ENCODE measurements at places on chromosomes 6 and 20.
A peak's percentile ranks its signal among the peaks of the same experiment; 100 is the strongest.

- no peak for DNase-seq
These were observed 31.2 kb upstream of the RIPK1 start for GRCh38 chr6:3036861-3037637.

- DNase-seq = no peak
These were observed 17.4 kb downstream of the PHF3 start for GRCh38 chr6:63652980-63653379.

- DNase-seq = no peak
These were observed 12.5 kb downstream of the ID1 start for GRCh38 chr20:31617432-31618104.

DNA sequence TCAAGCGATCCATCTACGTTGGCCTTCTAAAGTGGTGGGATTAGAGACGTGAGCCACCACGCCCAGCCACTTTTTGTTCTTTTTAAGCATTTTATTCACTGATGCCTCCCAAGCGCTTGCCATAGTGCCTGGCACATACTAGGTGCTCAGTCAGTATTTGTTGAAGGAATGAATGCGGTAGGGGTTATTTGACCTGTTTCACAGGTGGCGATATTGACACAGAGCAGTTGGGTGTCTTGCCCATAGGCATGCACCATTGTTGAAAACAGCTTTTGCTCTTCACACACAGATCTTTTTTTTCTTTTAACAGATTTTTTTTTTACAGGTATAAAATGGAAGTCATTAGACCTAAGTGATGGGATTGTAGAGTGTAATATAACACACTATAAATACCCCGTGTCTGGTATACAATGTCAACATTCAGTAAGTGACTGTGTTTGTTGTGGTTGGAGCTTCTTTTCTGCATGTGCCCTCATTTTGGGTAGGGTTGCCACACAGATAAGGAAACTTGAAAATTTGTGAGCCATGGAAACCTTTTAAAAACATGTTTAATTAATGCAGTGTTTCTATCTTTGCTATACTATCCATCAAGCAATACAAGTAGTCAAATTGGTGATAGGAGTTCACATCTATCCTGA is 24.8 kb downstream of the RREB1 start:
- DNase-seq = no peak

- no peak for DNase-seq
These were observed 247.9 kb downstream of the ANKRD60 start for GRCh38 chr20:57980506-57980905.

GRCh38 chr6:161546632-161547031 is 272.8 kb upstream of the AGPAT4 start:
- DNase-seq = no peak

DNA sequence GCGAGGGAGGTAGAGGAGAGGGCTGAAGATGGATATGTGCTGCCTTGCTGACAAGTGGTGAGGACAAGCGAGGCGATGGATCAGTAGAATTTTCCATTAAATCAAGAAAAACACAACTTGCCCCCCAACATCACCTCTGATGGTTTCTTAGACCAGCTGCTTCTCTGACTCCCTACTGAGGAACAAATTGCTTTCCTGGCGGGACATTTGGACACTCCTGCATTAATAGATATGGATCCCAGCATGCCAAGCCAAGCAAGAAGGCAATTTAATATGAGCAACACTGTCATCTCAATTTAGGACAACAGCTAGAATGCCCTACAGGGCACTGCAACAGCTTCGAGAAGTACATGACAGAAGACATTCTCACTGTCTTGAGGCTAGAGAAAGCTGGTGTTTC is 248.4 kb upstream of the AGPAT4 start:
- no peak for DNase-seq

- DNase-seq = no peak
These were observed 278.9 kb downstream of the SAMD5 start for GRCh38 chr6:147787417-147787816.

DNA sequence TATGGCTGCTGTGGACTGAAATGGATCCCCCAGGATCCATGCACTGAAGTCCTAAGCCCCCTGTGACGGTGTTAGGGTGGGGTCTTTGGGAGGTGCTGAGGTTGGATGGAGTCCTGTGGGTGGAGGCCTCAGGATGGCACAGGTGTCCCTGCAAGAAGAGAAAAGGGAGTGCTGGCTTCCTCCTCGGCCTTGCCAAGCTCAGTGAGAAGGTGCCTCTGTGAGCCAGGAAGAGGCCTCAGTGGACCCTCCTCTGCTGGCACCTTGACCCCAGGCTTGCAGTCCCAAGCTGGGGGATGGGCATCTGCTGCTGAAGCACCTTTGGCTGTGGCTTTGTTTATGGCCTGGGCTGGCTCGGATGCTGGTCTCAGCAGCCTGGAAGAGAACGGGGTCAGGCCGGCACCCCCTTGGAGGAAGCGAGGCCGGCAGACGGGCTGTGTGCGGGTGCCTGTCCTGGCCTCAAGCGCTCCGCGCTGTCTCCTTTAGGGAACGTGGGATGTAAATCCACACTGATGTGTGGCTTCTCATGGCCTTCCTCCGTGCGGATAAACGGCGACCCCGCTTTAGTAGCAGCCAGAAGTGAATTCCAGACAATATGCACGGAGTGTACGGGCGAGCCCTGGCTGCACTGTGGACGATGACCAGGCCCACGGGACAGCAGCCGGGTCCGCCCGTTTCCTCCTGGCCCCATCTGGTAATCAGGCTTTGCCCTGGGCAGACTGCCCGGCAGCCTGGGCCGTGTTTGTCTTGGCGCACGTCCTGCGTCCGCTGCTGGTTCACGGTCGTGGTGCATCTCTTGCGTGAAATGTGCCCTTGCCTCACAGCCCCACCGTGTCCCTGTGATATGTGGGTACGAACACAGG is 182.6 kb downstream of the ERMARD start:
- DNase-seq = peak; percentile 88

GRCh38 chr20:50924261-50924920 is 6.8 kb downstream of the ADNP start:
- DNase-seq = no peak

- peak; percentile 75 for DNase-seq
These were observed 46.1 kb upstream of the TMEM217 start for GRCh38 chr6:37303891-37304503.

DNA sequence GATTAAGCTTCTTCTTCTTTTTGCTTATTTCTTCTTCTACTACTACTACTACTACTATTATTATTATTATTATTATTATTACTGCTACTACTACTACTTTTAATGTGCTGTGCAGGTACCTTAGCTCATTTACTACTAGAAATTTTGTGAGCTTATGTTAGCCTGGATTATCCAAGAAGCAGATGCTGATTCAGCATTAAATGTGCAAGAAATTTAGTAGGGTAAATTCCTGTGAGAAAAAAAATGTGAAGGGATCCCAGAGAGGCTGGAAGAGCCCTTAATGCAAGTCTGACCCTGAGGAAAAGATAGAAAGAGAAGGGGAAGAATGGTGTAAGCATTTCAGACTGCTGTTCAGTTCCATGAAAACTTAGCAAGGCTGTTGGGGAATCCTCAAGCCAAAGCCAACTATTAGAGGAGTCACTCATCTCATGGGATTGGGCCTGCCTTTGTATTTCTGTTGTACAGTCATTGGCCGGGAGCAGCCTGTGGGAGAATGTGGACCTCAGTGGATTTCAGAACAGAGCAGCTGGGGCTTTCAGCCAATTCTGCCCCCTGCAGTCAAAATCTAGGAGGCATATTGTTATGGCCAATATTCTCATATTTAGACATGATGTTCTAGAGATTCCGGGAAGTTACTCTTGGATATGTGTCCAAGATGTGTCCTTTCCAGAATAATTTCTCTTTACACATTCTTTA is 37.2 kb upstream of the TSPYL1 start:
- no peak for DNase-seq

DNA sequence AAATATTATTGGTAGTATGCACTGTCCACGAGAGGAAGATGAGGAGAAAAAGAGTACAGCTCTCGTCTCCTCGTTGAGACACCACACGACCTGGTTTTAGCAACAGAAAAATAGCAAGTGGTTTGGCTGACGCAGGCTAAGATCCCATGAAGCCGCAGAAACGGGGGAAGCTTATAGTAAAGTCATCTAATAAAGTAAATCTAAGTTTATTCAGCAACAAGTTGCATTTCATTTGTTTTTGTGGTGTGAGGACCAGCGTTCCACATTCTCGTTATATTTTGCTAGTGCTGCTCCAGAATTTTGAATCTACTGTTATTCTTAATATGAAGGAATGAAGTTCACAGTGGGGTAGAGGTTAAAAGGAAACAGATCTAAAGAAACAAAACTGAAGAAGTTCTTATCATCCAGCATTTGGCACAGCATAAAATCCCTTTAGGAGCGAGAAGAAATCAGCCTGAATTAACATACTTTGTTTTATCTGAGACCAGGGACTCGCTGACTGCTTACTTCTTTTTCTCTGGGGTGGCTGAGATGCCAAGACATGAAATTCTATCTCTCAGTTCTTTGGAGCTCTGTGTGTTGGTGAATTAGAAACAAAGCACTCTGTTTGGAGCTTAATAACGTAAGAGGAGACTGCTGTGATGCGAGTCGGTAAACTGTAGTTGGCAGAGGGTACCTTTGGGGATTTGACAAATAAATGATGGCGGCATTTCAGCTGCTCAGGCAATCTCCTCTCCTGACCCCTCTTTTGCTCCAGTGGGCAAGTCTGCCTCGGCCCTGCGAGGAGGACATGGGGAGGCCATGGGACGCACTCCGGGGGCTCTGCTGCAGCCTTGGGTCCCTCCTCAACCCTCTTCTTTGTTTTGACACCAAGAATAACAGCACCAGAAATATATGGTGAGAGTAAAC is 24.9 kb upstream of the IRF4 start:
- no peak for DNase-seq

GRCh38 chr6:153729189-153729588 is 309.9 kb upstream of the OPRM1 start:
- no peak for DNase-seq

- DNase-seq = no peak
These were observed 38.2 kb downstream of the ROS1 start for GRCh38 chr6:117387454-117387974.

DNA sequence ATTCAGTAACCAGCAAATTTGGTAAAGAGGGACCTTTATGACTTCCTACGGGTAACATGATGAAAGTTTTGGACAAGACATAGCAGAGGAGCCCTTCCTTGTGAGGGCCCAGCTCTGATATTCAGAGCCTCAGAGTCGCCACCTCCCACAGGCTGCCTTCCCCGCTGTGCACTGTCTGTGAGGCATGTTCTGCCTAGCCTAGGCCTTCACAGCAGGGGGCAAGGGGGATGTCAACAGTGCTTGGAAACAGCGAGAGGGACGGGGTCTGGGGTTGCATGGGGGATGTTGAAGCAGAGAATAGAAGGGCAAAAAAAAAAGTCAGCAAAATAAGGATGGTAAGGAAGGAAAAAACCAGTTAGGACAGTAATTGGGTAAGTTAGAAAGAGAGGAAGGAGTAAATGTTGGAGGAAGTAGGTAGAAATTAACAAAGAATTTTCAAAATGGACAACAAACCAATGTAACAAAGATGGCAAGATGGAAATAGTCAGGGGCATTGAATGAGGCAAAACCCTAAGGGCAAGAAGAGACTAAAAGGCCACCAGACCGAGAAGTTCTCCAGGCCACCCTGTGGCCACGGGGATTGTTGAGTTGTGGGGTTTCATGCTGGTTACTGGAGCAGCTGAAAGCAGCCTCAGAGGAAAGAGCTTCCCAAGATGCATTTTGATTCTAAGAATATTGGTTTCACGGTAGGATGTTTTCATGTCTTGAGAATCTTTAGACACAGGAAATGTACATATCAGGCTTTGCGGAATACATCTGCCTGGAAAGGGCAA is 139.8 kb downstream of the LY86 start:
- no peak for DNase-seq

DNA sequence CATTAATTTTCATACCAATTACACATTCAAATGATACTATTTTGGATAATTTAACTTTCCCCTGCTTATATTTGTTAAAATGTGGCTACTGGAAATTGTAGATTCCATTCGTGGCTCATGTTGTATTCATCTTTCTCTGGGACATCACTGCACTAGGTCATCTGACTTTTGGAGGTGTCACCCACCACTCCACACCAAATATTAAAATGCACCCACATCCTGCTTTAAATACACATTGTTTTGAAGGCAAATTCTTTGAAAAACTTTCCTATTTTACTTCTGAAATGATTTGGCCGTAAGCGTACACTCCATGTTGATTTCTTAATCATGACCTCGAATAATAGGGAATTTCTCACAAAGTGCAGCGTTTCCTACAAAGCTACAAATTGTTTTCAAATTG is 8.7 kb upstream of the RBM38 start:
- no peak for DNase-seq

- no peak for DNase-seq
These were observed 23.5 kb upstream of the NPBWR2 start for GRCh38 chr20:64130876-64131275.

DNA sequence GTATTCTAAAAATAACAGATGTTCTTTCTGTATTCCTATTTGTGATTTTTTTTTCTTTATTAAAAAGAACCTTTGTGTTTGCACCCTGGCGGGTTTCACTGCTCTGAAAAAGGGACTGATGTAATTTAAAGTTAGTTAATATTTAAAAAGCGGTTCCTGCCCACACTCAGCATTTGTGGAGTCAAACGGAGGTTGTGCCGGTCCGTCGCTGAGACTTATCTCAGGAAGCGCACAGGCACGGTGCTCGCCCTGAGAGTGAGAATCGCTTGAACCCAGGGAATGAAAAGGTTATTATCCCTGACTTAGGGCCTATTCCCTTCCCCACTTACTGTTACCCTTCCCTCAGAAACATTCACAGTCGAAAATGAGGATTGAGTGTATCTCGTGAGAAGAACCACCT is 366.7 kb downstream of the THBS2 start:
- DNase-seq = no peak

DNA sequence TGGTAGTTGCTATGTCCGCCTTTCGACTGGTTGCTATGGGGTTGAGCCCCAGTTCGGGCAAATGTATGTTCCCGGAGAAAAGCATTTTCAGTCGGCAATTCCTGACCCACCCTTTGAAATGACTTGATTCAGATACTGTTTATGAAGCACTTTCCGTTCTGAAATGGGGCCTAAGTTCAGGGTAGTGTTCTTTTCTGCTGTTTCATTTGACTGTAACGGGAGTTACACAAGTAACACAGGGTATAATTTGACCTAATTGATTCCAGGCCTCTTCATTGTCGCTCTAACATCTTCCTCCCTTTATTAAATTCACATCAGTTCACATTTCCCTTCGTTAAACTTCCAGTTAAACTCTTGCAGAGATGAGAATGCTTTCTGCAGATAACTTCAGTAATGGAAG is 85.5 kb downstream of the BMP6 start:
- DNase-seq = no peak

DNA sequence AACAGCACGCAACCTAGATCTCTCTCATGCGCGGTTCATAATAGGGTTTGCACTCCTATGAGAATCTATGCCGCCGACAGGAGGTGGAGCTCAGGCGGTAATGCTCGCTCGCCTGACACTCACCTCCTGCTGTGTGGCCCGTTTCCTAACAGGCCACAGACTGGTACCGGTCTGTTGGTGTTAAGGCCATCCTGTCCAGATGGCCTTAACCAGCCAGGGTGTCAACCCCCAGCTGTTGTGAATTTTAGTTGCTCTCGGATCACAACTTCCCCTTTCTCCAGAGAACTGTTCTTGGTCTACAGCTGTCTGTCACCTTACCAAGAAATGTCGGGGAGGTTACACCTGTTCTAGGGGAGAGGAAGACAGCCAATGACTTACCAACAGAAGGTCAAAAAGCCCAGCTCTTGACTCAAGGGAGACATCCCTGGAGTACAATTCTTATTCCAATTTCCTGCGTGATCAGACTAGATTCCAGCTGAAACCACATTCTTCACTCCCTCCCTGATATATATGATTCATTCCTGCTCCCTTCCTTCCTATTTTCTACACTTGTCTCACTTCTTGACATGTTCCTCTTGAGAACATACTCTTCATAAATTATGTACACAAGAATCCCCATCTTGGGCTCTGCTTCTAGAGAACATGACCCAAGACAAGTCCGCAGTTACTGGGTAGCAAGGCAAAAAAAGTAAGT is 23.1 kb upstream of the DNAAF9 start:
- DNase-seq = no peak
